ENCODE measurements at places on chromosomes 4 and X. TPM values are rescaled to one million over a fixed set of nuclear protein-coding genes. Genes with fewer than 3 reads are reported as not detected.

The USP17L24 gene
- total RNA-seq, result not detected

The PRRG1 gene
- 2.2 TPM for total RNA-seq

The CACNA1F gene
- total RNA-seq, result not detected

The PF4V1 gene
- 10.6 TPM for total RNA-seq

The ATP7A gene
- 7.7 TPM for total RNA-seq

The AWAT2 gene
- 0.08 TPM for total RNA-seq

The PASD1 gene
- total RNA-seq, result not detected

The RBMX2 gene
- 33.8 TPM for total RNA-seq

The PABPC4L gene
- 1.6 TPM for total RNA-seq

The BEX5 gene
- 0.30 TPM for total RNA-seq

The SLC2A9 gene
- 4.0 TPM for total RNA-seq

The PNMA5 gene
- not detected for total RNA-seq

The PPP1R2C gene
- total RNA-seq, result not detected

The RASGEF1B gene
- 1.5 TPM for total RNA-seq

The SCML2 gene
- total RNA-seq, result 0.30 TPM

The SPATA4 gene
- 0.15 TPM for total RNA-seq

The ADGRG2 gene
- not detected for total RNA-seq

The LRIT3 gene
- total RNA-seq, result not detected

The CFP gene
- 0.15 TPM for total RNA-seq
